ENCODE measurements at places on chromosomes 12 and 14. TPM values are rescaled to one million over a fixed set of nuclear protein-coding genes. Genes with fewer than 3 reads are reported as not detected.
A peak's percentile ranks its signal among the peaks of the same experiment; 100 is the strongest.

The BMAL2 gene
- total RNA-seq = 42.5 TPM

The BHLHE41 gene
- total RNA-seq = 18.1 TPM

GRCh38 chr14:70254476-70254961 lies 65.8 kb upstream of the SLC8A3 start:
- peak; percentile 63 for DNase-seq

- no peak for DNase-seq
Measured at GRCh38 chr14:54909817-54910558, 7.4 kb upstream of the GCH1 start.

- DNase-seq = no peak
Measured at GRCh38 chr12:93178154-93178878, 199.4 kb upstream of the NUDT4 start.

- peak; percentile 53 for DNase-seq
Measured at GRCh38 chr12:52139579-52140062, 52.2 kb downstream of the KRT80 start.

- no peak for DNase-seq
Measured at GRCh38 chr14:54817506-54817905, 85.1 kb downstream of the GCH1 start.

- no peak for DNase-seq
Measured at GRCh38 chr12:128056136-128056801, 210.7 kb upstream of the TMEM132C start.

DNA sequence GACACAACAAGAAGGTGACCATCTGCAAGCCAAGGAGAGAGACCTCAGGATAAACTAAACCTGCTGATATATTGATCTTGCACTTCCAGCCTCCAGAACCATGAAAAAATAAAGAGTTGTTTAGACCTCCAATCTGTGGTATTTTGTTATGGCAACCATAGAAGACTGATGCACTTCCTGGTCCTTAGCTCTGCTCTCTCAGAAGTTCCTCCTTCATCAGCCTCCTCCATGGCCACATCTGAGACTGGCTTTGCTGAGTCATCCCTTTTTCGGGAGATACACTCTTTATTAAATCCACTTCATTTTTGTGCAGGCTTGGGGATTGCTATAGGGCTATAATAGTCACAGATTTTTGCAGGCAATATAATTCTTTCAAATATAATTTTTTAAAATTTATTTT lies 89.6 kb upstream of the ATF7IP start:
- DNase-seq = no peak

DNA sequence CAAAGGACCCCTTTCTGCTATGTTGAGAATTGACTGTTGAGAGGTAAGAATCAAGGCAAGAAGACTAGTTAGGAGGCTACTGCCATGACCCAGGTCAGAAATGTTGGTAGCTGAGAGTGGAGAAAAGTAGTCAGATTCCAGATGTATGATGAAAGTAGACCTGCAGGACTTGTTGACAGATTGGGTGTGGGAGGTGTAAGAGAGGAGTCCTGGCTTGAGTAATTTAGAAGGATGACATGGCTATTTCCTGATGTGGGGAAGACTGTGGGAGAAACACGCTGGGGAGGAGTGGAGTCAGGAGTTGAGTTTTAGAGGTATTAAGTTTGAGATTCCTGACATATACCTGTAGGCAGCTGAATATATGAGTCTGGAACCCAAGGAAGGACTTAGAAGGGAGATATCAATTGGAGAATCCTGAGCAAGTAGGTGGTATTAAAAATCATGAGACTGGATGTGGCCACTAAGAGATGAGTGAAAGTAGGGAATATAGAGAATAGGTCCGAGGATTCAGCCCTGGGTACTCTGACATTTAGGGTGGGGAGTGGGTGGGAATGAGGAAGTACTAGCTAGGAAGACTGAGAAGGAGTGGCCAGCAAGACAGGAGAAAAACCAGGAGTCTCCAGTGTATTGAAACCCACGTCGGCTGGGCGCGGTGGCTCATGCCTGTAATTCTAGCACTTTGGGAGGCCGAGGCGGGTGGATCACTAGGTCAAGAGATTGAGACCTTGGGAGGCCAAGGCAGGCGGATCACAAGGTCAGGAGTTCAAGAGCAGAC lies 12.6 kb upstream of the DDX47 start:
- DNase-seq = peak; percentile 83

- peak; percentile 76 for DNase-seq
Measured at GRCh38 chr12:49200919-49201594, 12.2 kb upstream of the TUBA1A start.

All from mammary epithelial cell (primary cell).